Substantia nigra (tissue), 51 donors: ENCODE measurements at places on chromosomes 11 and 22.

- no peak for DNase-seq
Observed at GRCh38 chr11:71491531-71491930, 35.5 kb upstream of the KRTAP5-7 start.

DNA sequence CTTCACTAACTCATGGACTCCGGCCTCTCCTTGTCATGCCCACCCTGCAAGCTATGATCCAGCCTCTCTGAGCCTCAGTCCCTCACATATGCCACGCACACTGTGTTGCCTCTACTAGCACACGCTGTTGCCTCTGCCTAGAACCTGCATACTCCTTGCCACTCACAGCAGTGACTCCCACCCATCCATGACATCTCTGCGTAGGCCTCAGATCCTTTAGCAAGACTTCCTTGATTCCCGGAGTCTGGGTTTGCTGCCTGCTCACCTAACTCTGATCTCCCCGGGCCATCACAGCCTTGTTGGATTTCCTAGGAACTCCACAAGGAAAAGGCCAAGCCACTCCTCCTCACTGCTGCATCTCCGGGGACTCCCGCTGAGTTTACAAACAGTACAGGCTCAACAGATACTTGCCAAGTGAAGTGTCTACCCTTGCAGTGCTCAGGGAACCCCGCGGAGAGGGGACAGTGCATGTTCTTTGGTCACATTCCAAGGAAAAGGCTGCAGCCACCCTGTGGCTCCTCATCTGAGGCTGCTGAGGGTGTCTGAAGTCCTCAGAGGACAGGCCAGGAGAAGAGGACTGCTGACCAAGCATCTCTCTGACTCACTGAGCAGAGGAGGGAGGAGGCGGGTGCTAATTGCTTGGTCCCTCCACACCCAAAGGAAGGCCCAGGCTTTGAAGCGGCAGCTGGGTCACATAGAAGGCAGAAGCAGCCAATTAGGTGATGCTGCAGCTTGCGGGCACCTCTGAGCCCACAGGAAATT, 42.4 kb upstream of the NAV2 start:
- no peak for DNase-seq

DNA sequence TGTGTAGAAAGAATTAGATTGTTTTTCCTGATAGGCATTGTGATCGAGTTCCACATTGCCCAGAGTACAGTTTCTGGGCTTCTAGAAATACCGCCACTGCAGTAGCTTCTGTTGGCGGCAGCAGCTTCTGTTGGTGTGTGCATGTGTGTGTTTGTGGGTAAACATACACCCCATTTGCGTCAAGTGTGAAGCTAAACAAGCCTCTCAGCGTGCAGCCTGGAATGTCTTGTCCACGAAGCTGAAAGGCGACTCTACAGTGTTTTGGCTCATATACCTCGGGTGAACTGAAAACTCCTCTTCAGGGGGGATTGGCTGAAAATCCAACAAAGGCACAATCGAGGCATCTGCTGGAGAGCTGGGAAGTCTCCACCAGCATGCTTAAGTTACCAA, 112.0 kb upstream of the E2F8 start:
- DNase-seq, result no peak

GRCh38 chr11:98277251-98277912, 743.4 kb upstream of the CNTN5 start:
- DNase-seq, result no peak

GRCh38 chr11:17770048-17770652, 35.6 kb downstream of the KCNC1 start:
- no peak for DNase-seq

- no peak for DNase-seq
Observed at GRCh38 chr11:120722524-120722923, 211.0 kb downstream of the GRIK4 start.
